ENCODE measurements at places on chromosomes 1 and 21.

- no peak for DNase-seq
Measured at GRCh38 chr1:174990382-174990999, 9.3 kb upstream of the CACYBP start.

DNA sequence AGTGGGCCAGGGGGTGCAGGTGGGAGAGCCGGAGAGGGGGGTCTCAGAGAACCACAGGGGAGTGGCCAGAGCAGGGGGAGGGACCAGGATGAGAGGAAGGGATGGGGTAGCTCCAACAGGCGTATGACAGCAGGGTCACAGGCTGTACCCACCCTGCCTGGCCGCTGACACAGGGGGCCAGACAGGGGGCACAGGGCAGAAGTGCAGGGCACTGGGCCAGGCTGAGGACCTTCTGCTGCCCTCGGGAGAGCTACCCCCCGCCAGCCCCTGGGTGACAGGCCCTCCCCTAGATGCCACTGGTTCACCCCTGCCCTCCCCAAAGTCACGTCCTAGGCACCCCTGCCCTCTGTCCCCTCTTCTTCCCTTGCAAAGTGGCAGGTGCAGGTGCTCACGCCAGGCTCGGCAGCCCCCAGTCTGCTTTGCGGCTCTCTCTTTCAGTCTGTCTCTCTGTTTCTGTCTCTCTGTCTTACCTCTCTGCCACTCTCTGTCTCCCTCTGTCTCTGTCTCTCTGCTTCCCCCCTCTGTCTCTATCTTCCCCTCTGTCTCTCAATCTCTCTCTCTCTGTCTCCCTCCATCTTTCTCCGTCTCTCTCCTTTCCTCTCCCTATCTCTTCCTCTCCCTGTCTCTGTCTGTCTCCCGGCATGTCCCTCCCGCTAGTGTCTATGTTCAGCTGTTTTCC is 48.5 kb downstream of the WNT9A start:
- no peak for DNase-seq

DNA sequence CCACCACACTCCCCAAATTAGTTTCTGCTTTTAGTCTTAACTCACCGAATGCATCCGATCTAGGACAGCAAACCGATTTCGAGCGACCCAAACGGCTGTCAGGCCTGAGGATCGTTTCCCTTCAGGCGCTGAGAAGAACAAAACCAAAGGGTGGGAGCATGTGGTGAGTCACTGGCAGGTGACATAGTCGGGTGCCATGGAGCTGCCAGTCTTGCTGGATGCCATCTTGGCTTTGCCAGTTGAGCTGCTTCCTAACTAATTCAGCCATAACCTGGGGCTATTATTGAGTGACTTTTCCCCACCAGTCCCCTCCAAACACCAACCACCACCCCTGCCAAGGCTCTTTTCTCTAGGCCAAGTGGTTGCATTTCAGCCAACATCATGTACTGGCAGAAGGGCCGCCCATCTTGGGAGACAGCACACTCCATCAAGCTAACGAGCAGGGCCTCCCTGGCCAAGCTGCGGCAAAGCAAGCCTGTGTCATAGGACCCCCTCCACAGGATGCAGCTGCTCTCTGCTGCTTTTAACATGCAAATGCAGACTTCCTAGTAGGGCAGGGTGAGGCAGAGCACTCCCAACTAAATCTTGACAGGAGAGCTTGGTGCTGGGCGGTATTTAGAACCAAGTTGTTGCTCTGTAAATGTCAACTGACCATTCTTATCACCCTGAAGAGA is 22.3 kb upstream of the PEX19 start:
- no peak for DNase-seq

DNA sequence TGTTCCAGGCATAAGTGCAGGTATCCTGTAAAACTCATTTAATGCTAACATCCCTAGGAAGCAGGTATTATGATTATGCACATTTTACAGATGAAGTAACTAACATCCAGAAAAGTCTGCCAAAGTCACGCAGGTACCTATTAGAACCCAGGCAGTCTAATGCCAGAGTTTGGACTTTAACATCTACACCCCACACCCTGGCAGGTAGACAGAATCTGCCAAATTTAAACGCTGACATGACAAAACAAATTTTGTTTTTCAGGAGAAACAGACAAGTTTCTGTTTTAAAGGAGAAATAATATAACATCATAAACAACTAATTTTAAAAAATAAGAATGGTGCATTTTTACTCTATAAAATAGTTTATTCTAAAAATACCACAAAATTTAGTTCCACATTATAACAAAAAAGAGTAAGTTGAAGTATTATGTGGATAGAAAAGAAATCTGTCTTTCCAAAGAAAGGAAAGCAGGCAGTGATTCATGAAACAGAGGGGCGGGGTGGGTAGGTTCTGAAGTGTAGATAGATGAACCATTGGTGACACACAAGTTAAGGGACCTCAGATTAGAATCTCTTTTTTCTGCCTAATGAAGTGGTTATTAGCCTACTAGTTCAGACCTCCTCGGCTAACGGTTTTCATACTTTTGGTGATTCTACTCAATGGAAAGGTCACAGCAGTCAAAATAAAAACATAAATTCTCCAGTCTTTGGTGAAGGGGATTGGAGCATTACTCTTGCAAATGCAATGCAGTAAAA is 1.7 kb downstream of the ASPM start:
- DNase-seq: no peak

- no peak for DNase-seq
Measured at GRCh38 chr1:227265891-227266290, 52.4 kb downstream of the CDC42BPA start.

DNA sequence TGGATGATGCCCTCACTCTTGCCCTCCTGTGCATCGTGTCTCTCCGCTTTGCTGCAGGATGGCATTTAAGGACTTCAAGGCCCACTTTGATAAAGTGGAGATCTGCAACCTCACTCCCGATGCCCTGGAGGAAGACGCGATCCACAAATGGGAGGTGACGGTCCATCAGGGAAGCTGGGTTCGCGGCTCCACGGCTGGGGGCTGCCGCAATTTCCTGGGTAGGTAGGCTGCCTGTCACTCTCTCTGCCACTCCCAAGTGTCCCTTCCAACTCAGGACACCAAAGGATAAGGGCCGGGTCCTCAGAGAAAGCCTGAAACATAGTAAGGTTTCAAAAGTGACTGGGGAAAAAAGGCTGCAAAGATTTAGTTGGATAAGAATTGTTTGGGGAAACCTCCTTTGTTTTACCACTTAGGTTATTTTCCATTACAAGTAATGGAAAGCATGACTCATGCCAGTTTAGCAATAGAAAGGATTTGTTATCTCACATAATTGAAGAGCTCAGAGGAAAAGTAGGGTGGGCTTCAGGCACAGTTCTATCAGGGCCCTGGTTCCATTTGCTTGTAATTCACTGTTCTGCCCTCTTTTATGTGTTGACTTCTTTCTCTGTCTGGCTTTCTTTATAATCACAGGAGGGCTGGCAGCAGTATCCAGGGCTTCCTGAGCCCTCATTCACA is 31.9 kb downstream of the CAPN9 start:
- no peak for DNase-seq

DNA sequence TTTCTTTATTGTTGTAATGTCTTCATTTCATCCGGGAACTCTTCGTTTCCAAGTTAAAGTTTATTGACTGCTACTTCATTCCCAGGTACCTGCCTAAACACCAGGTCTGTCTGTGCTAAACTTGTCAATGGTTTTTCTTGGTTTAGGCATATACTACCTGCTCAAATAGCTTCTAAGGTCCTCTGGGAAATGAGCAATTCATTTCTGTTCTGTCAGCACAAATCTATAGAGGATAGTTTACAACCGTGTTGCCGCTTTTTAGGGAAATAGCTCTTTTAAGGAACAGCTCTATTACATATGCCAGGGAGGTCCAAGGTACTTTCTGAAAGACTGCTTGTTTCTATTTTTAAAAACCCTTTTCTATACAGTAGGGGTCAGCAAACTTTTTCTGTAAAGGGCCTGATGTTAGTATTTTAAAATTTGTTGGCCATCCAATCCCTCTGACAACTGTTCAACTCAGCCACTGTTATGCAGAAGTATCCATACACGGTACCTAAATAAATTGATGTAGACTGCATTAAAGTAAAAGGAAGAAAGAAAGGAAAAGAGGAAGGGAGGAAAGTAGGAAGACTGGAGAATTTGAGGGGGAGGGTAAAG is 222.7 kb upstream of the PTBP2 start:
- DNase-seq: no peak

DNA sequence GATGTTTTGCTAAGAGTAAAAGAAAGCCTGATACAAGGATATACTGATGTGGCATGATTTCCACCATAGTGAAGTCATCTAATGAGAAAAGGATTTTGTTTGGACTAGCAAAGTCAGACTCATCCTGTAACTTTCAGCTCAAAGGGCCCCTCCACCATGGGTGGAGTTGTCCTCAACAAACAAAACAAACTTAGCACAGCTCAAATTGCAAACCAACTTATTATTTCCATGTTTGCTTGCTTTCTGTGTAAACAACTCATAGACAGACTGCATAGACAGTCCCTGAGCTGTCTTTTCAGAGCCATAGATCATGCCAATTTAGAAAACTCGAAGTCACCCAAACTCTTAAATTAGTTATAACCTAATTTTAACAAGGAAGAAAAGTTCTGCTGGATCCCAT is 69.4 kb upstream of the VAV3 start:
- DNase-seq: no peak

- no peak for DNase-seq
Measured at GRCh38 chr21:40829308-40829707, 17.6 kb downstream of the DSCAM start.

DNA sequence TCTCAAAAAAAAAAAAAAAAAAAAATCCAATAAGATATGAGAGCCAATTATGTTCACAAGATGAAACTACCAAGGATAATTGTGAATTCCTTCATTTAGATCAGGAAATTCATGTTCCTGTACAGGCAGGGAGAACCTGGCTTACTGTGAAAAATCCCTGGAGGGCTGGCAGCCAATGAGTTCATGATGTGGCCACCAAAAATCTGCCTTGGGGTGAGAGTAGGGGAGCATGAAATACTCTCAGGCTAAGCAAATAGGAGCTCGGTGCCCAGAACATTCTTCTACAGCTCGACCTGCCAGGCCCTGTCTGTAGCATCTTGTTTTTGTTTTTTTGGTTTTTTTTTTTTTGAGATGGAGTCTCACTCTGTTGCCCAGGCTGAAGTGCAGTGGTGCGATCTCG is 50.1 kb downstream of the PIK3CD start:
- DNase-seq: no peak

GRCh38 chr1:177983077-177983476 is 13.2 kb upstream of the SEC16B start:
- DNase-seq: no peak

GRCh38 chr1:158654571-158654970 is 31.9 kb downstream of the SPTA1 start:
- no peak for DNase-seq

GRCh38 chr1:203456577-203456976 is 19.0 kb upstream of the PRELP start:
- DNase-seq: no peak

DNA sequence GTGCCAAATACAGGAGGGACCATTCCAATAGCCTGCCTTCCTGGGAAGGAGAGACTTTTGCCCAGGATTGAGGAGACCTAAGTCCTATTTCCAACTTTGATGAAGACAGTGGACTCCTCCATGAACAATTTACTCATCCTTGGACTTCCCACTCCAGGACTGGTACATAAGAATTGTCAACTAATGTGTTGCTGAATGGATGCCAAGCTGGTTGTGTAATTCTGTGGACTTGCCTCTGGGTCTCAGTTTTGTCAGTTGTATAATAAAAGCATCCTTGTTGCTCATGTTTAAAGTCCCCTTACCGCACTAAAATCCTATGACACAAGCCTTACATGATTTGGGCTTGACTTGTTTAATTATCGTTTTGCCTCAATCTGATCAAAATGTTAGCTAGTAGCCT is 13.2 kb upstream of the ZP4 start:
- no peak for DNase-seq
